ENCODE measurements at places on chromosomes 6 and 20.

DNA sequence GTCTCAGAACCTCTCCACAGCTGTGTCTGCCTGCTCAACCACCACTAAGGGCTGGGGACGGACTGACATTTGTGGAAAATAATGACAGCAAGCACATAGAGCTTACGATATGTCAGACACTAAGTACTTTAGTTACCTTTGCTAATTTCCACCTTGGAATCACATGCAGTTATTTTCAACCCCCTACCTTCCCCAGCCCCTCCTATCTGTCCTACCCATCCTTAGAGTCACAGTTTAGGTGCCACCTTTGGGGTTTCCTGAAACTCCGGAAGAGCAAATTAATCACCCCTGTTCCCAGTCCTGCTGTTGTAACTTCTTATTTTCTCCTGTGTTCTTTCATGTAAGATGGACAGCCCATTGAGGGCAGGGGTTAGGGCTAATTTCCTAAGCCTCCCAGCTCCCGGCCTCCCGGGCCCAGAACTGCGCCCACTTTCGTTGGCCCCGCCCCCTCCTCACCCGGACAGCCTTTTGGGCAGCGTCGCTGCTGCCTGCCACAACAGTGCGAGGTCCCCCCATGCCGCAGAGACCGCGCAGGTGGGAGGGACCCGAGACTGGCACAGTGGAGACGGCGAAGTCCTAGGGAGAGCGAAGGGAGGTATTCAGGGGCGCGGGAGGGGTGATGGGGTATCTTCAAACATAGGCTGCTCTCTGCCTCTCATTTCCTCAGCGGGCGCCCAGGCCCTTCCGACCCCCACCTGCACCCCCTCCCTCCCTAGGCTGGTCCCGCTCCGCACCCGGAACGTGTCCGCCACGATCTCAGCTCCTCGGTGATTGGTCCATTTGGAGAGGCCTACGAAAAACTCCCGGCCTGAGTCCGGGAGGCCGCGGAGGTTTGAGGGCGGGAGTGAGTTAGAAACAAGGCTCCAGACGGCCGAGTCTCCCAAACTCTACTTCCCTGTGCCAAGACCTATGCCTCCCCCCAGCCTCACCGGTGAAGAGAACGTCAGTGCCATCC is 1.1 kb downstream of the DDAH2 start:
- DNase-seq: no peak

- DNase-seq: no peak
Observed at GRCh38 chr6:64782877-64783276, 924.1 kb downstream of the EYS start.

DNA sequence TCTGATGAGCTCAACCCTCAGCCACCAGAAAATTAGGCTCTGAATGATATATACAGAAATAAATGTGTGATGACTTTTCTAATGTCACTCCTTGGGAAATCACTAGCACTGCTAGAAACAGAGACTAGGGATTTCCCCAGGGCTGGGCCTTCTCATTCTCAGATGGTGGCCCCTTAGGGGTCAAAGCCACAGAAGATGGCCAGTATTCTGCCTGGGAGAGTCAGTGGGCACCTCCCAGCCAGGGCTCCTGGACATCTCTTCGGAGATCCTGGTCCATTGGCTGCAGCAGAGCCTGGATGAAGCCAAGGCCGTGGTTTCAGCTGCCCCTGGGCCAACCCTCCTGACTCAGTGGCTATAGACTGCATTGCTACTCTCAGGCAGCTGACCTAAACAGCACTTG is 276.9 kb upstream of the SUPT3H start:
- DNase-seq: no peak

DNA sequence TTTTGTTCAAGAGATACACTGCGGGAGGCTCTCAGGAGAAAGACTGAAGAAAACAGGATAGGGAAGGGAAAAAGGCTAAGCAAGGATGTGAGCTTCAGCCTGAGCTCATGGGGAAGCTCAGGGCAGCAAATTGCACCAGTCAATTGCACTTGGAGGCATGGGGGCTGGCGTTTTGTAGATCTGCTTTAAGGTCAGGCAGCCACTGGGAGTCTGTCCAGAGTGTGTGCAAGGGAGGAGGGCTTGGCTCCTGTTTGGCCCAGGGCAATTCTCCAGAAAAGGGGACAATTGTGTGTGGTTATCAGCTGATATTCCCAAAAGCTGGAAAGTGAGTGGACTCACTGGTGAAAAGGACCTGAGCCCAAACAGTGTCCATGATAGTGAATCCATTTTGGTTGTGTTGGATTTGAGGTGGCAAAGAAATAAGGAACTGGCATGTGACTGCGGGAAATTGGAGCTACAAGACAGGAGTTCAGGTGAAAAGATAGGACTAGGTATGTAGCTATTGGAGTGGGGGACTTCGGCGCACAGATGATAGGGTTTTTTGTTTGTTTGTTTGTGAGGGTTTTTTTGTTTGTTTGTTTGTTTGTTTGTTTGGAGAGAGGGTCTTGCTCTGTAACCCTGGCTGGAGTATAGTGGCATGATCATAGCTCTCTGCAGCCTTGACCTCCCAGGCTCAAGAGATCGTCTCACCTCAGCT is 22.3 kb upstream of the IER3 start:
- DNase-seq: no peak

DNA sequence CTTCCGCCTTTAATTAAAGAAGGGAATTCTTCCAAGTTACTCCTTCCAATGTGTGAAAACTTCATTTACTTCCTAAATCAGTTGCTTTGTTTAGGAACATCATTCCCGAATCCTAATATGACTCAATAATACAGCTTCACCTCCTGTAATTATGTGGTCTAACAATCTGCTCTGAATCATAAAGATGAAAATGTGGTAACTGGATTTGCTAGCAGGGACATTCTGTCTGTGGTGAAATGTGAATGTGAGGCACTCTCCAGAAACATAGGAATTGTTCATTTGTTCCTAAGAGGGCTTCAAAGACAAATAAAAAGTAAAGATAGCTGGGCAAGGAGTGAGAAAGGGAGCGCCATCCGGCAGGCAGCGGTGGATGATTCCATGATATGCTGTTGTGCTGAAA is 678.1 kb downstream of the KIF16B start:
- DNase-seq: peak; percentile 11

DNA sequence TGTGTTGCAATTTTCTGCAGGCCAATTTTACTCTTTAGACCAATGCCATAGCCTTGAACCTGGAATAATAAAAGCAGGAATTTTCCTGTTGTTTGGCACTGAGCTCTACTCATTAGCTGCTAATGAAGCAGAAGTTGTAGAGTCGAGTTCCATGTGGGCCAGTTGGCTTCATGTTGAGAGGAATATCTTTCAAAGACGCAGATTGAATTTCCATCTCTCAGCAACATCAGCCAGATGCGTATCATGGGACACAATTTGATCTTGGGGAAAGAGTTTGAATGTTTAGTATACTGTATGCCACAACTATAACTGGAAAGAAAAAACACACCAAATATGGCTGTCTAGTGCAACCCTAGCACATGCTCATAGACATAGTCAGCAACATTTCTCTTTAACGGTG is 259.6 kb downstream of the BCKDHB start:
- DNase-seq: no peak

GRCh38 chr6:145842693-145843546 is 28.3 kb upstream of the FBXO30 start:
- no peak for DNase-seq

- no peak for DNase-seq
Observed at GRCh38 chr20:51505566-51505965, 37.0 kb downstream of the NFATC2 start.

- DNase-seq: peak; percentile 55
Observed at GRCh38 chr6:112321941-112322424, 25.1 kb upstream of the RFPL4B start.

GRCh38 chr6:119234457-119234856 is 115.1 kb downstream of the MAN1A1 start:
- no peak for DNase-seq

DNA sequence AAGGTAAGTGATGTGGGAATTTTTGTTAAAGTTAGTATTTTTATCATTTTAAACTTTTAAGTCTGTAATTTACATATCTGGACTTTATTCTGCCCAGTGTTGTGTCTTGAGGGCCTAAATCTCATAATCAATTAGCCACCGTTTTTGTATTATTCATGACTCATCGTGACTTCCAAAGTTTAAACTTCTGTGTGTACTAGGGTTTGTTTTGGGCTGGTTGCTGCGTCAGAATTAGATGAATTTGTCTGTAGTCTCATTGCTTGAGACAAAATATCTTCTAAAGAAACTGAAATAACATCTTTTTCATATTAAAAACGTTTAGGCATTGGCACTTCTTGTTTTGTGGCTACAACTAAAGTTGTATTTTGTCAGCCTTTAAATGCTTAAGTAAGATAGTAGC is 41.3 kb downstream of the CDYL start:
- DNase-seq: peak; percentile 12

DNA sequence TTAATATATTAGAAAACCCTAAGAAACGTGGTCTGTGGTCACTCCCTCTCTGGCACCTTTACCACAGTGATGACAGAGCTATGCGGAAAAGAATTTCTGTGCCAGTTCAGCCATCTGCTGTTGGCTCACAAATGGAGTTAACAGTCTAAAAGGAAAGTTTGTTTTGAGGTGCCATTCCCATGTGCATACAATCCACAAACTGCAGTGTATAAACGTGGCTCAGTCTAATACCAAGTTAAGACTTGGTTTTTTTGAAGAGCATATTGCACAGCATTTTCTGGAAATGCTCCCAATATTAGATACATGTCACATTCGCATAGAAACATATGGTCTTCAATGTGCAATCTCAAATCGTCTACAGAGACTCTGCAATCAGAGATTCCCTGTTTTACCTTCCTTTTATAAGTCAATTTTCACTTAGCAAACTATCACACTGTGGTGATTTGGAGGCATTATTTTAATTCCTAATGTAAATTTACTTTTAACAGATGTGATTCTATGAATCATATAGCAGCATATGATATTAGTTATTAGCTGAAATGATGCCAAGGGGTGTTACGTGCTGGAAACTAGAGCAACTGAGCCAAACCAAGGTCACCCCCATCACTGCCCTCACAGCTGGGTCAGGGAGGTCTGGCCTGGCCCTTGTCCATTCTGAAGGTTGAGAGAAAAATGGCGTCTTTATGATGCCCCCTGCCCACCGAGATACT is 383.5 kb downstream of the PRKN start:
- peak; percentile 5 for DNase-seq

GRCh38 chr6:33696076-33696475 is 15.4 kb downstream of the UQCC2 start:
- no peak for DNase-seq

- DNase-seq: no peak
Observed at GRCh38 chr6:129731428-129731827, 21.5 kb upstream of the ARHGAP18 start.

- DNase-seq: no peak
Observed at GRCh38 chr6:169986848-169987498, 235.6 kb downstream of the ERMARD start.

GRCh38 chr6:11188161-11188915 is 44.1 kb downstream of the NEDD9 start:
- DNase-seq: peak; percentile 60

DNA sequence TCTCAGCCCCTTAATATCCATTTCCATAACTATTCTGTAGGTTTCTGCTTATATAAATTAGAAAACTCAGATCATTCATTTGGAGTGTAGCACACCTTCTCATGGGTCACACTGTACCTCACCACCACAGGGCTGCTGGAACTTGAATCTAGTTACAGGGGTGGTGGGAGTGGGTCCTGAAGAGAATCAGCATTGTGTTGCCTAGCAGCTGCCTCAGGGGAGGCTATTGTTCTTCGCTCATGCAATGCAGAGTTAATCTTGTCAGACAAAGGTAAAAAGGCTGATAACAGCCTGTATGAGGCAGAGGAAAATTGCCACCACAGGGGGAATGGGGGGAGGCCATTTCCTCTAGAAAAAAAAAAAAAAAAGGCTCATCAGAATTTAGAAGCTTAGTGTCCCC is 496.0 kb upstream of the ADGRB3 start:
- DNase-seq: no peak

- DNase-seq: peak; percentile 30
Observed at GRCh38 chr20:59232618-59233017, 67.8 kb upstream of the EDN3 start.

Data from fibroblast of skin of back (primary cell).